ENCODE measurements at places on chromosomes 16 and 17.

- DNase-seq: no peak
Observed at GRCh38 chr17:75439287-75439686, 17.1 kb upstream of the TMEM94 start.

DNA sequence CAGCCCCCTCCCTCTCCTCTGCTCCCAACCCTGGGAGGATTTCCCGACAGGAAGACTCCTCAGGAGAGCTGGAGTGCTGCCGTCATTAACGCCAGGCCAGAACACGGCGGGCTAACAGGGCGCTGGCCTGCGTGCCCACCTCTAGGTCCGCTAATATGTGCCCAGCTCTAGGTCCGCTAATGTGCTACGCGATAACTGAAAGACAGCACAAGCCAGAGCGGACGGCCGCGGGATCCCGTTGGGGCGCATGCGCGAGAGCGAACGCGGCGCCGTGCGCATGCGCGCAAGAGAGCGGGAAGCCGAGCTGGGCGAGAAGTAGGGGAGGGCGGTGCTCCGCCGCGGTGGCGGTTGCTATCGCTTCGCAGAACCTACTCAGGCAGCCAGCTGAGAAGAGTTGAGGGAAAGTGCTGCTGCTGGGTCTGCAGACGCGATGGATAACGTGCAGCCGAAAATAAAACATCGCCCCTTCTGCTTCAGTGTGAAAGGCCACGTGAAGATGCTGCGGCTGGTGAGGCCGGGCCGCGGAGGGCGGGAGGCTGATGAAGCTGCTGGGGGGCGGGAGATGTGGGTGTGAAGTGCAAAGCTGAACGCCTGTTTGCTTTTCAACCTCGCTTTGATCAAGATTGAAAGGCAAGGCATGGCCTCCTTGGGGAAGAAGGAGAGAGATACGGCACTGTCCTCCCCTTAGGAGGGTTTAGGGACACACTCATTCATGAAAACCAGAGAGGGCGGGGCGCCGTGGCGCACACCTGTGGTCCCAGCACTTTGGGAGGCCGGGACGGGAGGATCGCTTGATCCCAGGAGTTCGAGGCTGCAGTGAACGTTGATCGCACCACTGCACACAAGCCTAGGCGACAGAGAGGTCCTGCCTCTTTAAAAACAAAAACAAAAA is at the start of gene CKLF:
Gene CKLF, plus strand, starts transcription at position 291 of the 892 bp plus-strand sequence. Its CDS starts 140 bp downstream, at position 431.
- DNase-seq: peak; percentile 87

GRCh38 chr16:23174622-23175021 is 7.9 kb upstream of the SCNN1G start:
- no peak for DNase-seq

- DNase-seq: no peak
Observed at GRCh38 chr16:50932348-50932935, 190.6 kb downstream of the CYLD start.

GRCh38 chr17:8326511-8327302 is 12.9 kb upstream of the ODF4 start:
- DNase-seq: no peak

GRCh38 chr17:57234061-57234738 is 22.1 kb upstream of the MSI2 start:
- DNase-seq: no peak

GRCh38 chr16:29877266-29877961 is 14.4 kb upstream of the CDIPT start:
- no peak for DNase-seq

- no peak for DNase-seq
Observed at GRCh38 chr17:49548506-49549310, 27.0 kb upstream of the NXPH3 start.

GRCh38 chr16:57190136-57190535 is 4.0 kb downstream of the RSPRY1 start:
- DNase-seq: no peak

GRCh38 chr17:66715745-66716156 is 119.2 kb upstream of the CACNG5 start:
- no peak for DNase-seq

DNA sequence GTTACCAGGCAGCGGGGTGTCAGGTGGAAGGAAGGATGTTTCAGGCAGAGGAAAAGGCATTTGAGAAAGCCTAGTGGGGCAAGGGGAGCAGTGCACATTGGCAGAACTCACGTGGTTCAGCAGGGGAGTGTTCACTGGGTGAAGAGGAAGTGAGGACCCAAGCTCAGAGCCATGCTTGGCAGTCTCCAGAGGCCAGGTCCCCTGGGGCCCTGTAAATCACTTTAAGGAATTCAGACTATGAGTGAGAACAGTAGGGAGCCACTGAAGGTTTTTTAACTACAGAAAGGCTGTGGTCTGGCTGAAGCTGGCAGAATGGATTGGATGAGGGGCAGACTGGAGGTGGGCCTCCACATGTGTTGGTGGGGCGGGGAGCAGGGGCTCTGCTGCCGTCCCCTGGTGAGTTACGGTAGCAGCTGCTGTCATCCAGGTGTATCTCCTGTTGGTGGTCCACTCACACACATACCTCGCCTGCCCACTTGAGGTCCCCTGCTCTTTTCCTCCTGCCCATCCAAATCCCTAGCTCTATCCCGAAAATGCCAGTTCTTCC is 5.1 kb downstream of the CLEC16A start:
- DNase-seq: no peak

- no peak for DNase-seq
Observed at GRCh38 chr17:75380315-75380714, 25.2 kb downstream of the GRB2 start.

DNA sequence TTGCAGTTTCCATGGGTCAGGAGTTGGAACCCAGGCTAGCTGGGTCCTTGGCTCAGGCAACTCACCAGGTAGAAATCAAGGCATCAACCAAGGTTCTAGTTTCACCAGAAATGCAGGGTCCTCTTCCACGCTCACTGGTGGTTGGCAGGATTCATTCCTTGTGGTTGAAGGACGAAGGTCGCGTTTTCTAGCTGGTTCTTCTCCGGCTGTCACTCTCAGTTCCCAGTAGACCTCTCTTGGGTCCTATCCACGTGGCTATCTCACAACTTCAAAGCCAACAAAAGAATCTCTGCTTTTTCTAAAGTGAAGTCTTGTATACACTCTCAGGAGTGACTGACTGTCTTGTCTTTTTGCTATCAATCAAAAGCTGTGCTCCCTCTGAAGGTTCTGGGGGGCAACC is 146.3 kb upstream of the NOL11 start:
- no peak for DNase-seq

- DNase-seq: no peak
Observed at GRCh38 chr17:51657224-51657623, 396.9 kb downstream of the UTP18 start.

- peak; percentile 71 for DNase-seq
Observed at GRCh38 chr17:39174920-39175694, 9.1 kb upstream of the ARL5C start.

DNA sequence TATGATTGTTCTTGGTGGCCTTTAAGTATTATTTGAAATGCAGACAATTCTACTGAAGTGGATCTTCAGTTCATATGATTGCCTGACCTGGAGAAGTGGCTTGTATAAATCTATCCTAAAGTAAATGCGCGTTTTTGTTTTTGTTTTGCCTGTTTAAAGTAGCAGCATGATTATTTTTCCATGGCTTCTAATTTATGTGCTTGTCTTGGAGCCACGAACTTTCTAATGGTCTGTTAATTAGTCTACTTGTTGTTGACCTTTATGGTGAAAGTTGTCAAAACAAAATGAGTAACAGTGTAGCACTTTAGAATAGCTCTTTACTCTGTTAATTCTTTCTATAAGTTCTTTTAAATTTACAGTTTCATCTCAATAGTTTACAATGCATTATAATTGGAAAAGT is 1.7 kb downstream of the PRKAR1A start:
- DNase-seq: no peak

- no peak for DNase-seq
Observed at GRCh38 chr16:24847358-24847664, 1.5 kb downstream of the SLC5A11 start.

DNA sequence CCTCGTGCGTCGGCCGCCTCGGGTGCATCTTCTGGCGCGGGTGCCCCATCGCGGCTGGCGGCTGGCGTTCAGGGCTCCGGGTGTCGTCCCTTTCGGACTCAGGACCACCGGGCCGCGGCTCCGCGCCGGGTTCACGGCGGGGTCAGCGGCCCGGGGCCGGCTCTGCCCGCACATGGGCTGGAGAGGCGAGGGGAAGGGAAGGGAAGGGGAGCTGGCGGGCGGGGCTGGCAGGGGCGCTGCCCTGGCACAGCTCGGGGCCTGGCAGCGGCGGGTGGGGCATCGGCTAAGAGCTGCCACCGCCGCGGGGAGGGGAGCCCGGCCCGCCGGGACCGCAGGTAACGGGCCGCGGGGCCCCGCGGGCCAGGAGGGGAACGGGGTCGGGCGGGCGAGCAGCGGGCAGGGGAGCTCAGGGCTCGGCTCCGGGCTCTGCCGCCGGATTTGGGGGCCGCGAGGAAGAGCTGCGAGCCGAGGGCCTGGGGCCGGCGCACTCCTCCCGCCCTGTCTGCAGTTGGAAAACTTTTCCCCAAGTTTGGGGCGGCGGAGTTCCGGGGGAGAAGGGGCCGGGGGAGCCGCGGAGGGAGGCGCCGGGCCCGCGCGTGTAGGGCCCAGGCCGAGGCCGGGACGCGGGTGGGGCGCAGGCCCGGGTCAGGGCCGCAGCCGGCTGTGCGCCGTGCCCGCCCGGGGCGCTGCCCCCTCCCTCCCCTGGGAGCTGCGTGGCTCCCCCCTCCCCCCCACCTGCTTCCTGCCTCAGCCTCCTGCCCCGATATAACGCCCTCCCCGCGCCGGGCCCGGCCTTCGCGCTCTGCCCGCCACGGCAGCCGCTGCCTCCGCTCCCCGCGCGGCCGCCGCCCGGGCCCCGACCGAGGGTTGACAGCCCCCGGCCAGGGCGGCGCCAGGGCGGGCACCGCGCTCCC is 646 bp downstream of the HIC1 start:
- no peak for DNase-seq

DNA sequence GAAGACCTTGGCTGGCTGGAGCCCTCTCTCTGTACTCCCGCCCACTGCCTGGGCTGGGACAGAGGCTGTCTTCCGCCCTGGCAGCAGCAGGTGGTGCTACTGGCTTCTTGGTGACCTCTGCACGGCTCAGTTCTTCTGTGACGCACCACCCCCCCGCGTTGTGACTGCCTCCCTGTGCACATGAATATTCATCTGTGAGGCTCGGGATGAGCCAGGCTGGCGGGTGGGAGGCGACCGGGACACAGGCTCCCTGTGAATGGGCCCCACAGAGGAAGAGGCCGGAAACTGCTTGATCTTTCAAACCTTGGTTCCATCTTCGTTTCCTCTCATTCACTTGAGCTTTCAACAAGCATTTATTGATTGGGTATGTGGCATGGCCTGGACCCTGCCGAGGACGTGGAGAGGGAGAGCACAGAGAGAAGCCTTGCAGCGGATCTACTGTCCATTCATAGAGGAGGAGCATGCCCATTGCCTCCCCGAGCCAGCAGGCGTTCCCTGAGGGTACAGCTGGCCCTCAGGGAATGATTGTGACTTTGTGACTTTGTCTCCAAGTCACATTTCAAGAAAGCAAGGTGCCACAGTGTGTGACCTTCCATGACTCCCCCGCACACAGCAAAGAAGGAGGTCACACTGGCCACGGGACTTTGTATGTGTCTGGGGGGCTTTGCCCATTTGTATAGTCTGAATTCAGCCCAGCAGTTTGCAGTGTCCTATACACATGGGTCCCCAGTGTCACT is 45.0 kb downstream of the B9D1 start:
- DNase-seq: no peak

DNA sequence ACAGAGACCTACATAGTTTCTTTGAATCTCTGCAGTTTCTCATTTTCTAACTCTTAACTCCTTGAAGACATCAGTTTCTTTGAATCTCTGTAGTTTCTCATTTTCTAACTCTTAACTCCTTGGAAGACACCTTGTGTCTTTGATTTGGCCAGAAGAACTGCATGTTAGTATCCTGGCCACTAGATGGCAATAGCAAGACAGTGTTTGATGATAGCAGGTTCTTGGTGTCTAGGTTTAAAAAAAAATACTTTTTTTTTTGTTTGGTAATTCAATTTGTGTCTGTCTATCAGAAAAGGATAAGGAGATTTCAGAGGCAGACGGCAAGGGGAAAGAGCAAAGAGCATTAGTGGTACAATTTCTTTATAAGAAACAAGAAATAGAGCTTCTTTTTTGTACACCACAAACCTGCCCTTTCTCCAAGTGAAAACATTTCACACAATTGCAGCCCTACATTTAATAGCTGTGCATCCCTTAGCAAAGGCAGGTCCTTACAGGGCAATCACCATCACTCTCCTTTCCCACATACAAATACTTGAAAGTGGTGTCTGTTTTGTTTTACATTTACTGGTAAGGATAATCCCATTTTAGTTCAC is 1324.9 kb upstream of the CDH8 start:
- no peak for DNase-seq

GRCh38 chr17:45951941-45952340 is 47.1 kb upstream of the STH start:
- no peak for DNase-seq

DNA sequence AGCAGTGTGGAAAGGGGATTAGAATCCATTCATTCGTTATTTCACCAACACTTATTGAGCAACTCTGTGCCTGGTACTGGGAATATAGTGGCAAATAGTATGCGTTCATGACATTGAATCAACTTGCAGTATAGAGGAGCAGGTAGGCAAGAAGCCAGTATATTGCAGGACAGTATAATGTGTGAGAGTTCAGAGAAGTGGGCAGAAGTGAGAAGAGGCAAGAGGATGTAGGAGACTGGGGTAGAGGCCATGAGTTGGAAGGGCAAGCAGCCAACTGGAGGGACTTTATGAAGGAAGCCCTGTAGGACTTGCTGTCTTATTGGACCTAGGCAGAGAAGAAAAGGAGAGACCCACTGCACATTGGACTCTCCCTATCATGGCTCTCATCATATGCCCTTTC is 12.3 kb downstream of the HSD17B2 start:
- no peak for DNase-seq

DNA sequence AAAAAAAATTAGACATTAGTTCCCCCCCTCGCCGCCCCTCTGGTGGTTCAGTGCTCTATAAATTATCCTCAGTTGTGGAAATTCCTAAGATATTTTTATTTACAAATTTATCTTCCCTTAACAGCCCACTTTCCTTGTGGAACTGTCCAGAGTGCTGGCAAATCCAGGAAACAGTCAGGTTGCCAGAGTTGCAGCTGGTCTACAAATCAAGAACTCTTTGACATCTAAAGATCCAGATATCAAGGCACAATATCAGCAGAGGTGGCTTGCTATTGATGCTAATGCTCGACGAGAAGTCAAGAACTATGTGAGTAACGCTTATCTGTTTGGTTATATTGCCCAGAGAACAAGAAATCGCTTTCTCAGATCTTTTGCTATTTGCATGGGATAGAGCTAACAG is 2.9 kb downstream of the KPNB1 start:
- no peak for DNase-seq

DNA sequence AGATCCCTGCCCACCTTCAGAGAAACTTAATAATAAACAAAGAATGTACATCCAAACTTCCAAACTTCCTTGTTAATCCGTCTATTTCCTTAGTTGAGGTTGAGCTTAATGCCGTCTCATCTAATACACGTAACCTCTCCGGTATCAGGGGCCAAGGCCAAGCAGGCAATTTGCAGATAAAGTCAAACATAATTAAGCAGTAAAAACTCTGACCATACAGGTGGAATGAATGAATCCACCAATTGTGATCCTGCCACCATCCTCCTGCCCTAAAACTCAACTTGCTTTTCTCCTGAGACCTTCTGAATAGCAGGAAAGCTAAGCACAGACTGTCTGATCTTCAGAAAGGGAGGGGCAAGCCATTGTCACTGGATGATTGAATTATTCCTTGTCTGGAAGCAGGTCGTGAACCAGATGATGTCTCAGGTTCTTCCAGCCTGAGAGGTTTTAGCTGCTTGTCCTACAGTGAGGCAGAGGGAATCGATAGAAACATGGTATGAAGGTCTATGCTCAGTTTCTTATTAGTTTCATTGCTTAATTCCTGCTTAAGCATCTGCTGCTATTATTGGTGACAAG is 1111.8 kb upstream of the EEF2KMT start:
- DNase-seq: no peak
